Caco-2 (cell line): ENCODE measurements at places on chromosomes 12 and 14.
A peak's percentile ranks its signal among the peaks of the same experiment; 100 is the strongest.

- peak; percentile 15 for DNase-seq
These were observed 348.8 kb downstream of the GXYLT1 start for GRCh38 chr12:41795910-41796309.

DNA sequence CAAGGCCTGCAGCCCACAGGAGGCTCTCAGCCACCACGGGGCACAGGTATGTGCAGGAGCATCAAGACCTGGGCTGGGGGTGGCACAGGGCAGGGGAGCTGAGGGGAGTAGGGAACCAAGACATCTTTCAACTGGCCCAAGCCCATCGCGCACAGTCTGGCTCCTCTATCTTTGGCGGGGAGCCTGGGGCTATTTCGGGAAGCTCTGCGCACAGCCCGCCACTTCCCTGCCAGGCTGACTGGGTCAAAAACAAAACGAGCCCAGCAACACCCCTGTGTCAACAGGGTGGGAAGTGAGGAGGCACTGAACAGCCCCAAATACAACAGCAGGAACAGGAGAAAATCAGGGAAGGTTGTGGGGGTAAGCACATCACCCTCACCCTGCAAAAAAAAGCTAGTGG, 83.9 kb downstream of the ARL6IP4 start:
- DNase-seq = no peak

- no peak for DNase-seq
These were observed 66.5 kb downstream of the PLEKHG7 start for GRCh38 chr12:92769124-92769901.

DNA sequence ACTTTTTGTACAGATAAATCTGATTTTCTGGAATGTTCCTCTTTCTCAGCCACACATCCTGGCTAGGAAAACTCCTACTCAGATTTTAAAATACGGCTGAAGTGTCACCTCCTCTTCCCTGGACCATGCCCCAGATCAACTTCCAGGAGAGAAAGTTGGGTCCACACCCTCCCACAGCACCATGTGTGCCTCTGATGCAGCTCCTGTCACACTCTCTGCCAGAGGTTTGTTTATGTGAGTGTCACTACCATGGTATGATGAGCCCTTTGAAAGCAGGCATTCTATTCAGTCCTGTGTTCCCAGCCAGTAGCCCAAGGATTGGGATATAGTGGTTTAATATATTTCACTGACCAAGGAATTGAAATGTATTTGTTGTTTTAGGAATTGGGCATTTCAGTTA, 287.2 kb upstream of the ATP2B1 start:
- DNase-seq = no peak

GRCh38 chr14:68139431-68140075, 320.0 kb downstream of the RAD51B start:
- DNase-seq = no peak
